ENCODE measurements at places on chromosomes 11 and 22. TPM values are rescaled to one million over a fixed set of nuclear protein-coding genes. Genes with fewer than 3 reads are reported as not detected.

GRCh38 chr11:105211806-105212554 is 72.4 kb upstream of the CARD18 start:
- no peak for DNase-seq

DNA sequence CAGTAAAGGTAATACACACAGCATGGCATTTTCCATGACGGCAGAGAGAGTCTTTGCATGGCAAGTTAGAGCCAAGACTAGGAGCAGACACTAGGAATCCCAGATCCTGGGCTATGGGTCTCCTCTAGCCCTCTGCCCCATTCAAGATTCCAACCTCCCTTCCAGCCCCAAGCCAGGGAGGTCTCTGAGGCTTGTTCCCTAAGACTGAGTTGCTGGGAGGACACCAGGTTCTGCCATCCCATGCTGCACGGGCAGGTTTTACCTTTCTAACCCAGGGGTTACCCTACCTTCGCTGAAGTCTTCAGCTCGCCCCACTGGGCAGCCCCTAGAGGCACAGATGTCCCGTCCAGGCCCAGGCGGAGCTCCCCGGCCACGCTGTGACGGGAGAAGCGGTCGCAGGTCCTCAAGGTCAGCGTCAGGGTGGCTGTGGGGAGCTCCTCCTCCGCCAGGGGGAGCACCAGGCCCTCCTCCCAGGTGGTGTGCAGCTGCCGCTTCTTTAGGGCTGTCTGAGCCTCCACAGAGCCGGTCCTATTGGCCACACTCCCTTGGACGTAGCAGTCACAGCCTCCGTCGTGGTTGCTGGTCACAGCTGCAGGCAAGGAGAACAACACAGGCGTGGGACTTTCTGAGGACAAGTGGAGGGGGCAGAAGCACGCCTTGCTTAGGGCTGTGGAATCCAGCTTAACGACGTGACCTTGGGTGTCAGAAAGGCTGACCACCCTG is 33.8 kb downstream of the SYT13 start:
- peak; percentile 68 for DNase-seq

- no peak for DNase-seq
Observed at GRCh38 chr22:27393371-27393770, 408.2 kb downstream of the MN1 start.

GRCh38 chr11:112797092-112797491 is 164.1 kb upstream of the NCAM1 start:
- DNase-seq: no peak

- DNase-seq: no peak
Observed at GRCh38 chr22:22576989-22577427, 17.9 kb upstream of the PRAME start.

DNA sequence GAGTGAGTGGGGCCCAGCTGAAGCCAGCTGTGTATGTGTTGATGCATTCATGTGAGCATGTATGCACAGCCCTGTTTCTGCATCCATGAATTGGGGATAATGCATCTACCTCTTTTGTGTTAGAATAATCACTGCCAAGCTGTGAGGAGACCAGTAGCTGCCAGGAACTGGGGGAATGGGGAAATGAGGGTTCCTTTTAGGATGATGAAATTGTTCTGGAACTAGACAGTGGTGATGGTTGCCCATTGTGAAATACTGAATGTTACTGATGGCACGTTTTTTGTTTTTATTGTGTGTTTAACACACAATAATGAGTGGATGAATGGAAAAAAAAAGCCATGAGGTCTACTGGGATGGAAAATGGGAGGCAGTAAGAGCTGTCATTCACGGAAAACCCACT is 45.3 kb upstream of the WNT11 start:
- no peak for DNase-seq

GRCh38 chr11:95592471-95592870 is 197.1 kb downstream of the FAM76B start:
- DNase-seq: no peak

- no peak for DNase-seq
Observed at GRCh38 chr11:42255906-42256305, 796.5 kb upstream of the LRRC4C start.

The CCDC188 gene
- 8.6 TPM for total RNA-seq

The ZNRF3 gene
- 18.5 TPM for total RNA-seq

The FAM227A gene
- total RNA-seq: 7.3 TPM

Measured in neural crest cell (in vitro differentiated cells).